Hepatocyte (in vitro differentiated cells): ENCODE measurements at places on chromosomes 4 and X. TPM values are rescaled to one million over a fixed set of nuclear protein-coding genes. Genes with fewer than 3 reads are reported as not detected.
A peak's percentile ranks its signal among the peaks of the same experiment; 100 is the strongest.

- DNase-seq, result no peak
Observed at GRCh38 chr4:70948665-70949260, 44.7 kb upstream of the DCK start.

- DNase-seq, result peak; percentile 40
Observed at GRCh38 chrX:109856974-109857373, 123.9 kb upstream of the ACSL4 start.

The PSAPL1 gene
- 4.4 and 5.2 TPM in 2 replicates for polyA plus RNA-seq

- no peak for DNase-seq
Observed at GRCh38 chrX:132742246-132742645, 216.2 kb downstream of the HS6ST2 start.

The IRS4 gene
- 0.62 TPM in 1 of 2 replicates, not detected in the other for polyA plus RNA-seq

- no peak for DNase-seq
Observed at GRCh38 chr4:139540632-139541031, 15.4 kb downstream of the SETD7 start.

DNA sequence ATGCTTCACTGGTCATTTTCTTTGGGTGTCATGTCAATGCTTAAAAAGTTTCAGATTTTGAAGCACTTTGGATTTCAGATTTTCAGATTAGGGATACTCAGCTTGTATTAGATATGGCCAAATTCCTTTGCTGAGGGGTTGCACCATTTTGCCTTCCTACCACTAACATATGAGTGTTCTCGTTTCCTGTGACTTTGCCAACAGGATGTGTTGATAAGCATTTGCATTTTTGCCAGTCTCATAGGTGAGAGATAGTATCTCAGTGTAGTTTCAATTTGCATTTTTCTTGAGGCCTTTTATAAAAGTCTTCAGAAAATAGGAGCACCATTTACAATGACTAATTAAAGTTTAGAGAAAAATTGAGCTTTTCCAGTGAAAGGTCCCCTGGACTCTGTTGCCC is 71.6 kb upstream of the CLCN4 start:
- no peak for DNase-seq

The NAP1L3 gene
- polyA plus RNA-seq, result 26.7 and 32.3 TPM in 2 replicates

The P2RY4 gene
- 2.0 TPM in 2 replicates for polyA plus RNA-seq

GRCh38 chr4:151048913-151049312 is 33.8 kb upstream of the LRBA start:
- DNase-seq, result no peak

DNA sequence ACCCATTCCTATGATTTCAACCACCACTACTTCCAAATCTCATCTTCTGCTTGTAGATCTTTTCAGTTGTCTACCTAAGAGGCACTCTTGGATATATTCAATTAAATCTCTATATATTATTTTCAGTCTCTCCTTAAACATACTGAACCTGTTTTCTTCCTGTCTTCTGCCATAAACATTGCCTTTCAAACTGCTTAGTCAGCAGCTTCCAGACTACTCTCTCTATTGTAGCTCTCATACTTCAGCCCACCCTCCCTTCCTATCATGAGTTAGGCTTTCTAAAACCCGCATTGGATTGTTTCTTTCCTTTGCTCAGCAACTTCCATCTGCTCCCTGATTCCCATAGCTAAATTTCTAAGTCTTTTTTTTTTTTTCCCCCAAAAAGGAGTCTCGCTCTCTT is 4.5 kb downstream of the AP1AR start:
- DNase-seq, result no peak

DNA sequence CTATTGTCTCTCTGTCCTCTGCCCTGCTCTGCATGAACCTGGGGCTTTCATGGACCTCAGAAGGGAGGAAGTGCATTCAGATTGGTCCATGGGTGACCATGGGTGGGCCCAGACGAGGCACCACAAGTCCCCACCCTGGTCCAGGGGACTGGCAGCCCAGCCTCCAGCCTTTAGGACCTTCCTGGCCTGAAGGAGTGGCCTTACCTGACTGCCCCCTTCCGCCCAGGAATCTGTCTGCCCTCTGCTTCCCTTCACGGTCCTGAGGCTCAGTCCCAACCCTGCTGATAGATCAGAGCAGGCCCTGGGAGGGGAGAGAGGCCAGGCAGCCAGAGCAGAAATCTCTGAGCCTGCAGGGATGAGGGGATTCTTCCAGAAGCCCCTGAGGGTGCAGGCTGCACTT is 455.4 kb downstream of the PCDH18 start:
- no peak for DNase-seq

The PPP4R3C gene
- not detected in 2 replicates for polyA plus RNA-seq

The CT45A5 gene
- polyA plus RNA-seq, result not detected in 2 replicates

The LIMCH1 gene
- polyA plus RNA-seq, result 10.6 and 15.5 TPM in 2 replicates

GRCh38 chr4:109648266-109648996 is 54.8 kb downstream of the CASP6 start:
- DNase-seq, result no peak

DNA sequence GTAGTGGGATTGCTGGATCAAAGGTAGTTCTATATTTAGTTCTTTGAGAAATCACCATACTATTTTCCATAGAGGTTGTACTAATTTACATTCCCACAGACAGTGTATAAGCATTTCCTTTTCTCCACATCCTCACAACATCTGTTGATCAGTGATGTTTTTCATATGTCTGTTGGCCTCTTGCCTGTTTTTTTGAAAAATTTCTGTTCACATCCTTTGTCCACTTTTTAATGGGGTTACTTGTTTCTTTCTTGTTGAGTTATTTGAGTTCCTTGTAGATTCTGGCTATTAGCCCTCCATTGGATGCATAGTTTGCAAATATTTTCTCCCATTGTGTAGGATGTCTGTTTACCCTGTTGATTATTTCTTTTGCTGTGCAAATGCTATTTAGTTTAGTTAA is 72.6 kb downstream of the STOX2 start:
- DNase-seq, result no peak

GRCh38 chr4:47577779-47578553 is 92.9 kb downstream of the ATP10D start:
- DNase-seq, result no peak

The REELD1 gene
- 0.44 TPM in 1 of 2 replicates, not detected in the other for polyA plus RNA-seq

The RS1 gene
- not detected in 2 replicates for polyA plus RNA-seq

The L1CAM gene
- 0.40 and 0.69 TPM in 2 replicates for polyA plus RNA-seq

The CFAP47 gene
- polyA plus RNA-seq, result 0.23 TPM in 1 of 2 replicates, not detected in the other
